ENCODE measurements at places on chromosomes 2 and 18.

GRCh38 chr2:47720036-47720435 is 62.9 kb upstream of the MSH6 start:
- no peak for DNase-seq

GRCh38 chr18:45978084-45978483 is 11.0 kb upstream of the EPG5 start:
- no peak for DNase-seq

DNA sequence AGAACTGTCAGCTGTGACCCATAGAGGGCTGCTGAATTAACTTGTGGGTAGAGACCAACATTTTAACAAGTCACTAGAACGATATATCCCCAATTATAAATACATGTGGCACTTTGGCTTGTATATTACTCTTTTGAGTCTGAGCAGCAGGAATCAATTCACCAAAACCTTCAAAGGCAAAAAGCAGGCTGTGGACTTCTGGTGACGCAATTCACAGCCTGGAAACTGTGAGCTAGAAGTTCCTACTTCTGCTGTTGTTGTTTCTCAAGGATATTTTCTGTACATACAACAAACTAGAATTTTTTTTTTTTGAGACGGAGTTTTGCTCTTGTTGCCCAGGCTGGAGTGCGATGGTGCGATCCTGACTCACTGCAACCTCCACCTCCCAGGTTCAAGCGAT is 37.3 kb downstream of the PTCD3 start:
- no peak for DNase-seq

DNA sequence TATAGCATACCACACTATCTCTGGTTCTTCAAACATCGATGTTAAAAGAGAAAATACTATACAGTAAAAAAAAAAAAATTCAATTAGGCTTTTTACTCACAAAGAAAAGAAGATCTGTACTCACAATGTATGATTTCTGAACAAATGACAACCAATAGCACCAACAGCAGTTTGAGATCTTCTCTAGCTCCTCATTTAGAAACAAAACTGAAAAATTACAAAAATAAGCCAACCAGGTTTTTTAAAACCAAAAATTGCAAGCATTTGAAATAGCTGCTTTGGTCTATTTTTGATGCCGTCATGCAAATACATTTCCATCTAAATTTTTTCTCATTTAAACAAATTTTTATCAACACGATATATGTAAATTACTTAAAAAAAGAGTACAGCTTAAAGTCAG is 34.3 kb upstream of the RALBP1 start:
- DNase-seq = no peak

DNA sequence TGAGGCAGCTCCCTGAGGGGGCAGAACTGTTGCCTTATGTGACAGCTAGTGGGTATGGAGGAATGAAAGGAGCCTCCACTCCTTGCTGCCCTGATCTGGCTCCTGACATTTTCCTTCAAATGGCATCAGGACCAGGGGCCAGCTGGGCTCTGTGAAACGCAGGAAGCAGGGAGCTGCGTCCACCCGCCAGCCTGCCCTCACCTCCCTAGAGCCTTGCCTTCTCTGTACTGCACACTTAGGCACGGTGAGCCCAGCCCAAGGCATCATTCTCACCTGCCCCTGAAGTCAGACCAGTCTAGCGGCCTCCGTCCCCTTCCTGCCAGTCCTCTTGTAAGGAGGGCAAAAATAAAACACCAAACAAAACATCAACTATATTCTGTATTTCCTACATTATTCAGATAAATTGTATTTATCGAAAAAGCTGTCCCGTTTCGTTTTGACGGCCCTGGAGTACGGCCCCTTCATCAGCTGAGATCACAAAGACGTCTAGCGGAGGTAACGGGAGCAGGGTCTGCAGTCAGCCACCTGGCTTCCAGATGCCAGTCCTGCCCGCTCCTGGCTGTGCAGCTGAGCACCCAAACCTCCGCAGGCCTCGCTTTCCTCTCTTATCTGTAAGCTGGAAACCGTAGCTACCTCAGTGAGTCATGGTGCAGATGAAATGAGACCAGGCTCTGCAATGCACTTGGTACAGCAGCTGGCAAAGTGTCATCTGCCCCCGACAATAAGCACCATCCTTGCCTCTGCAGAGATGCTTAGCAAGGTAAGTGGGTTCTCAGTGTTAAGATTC is 6.9 kb upstream of the CTDP1 start:
- DNase-seq = no peak

GRCh38 chr2:216215658-216216390 is 106.7 kb downstream of the XRCC5 start:
- no peak for DNase-seq

Measured in CD4-positive, alpha-beta T cell treated with Interleukin-4 for 1 hour (primary cell).